ENCODE measurements at places on chromosomes 6 and 20.

- DNase-seq = peak; percentile 70
These were observed 1.3 kb downstream of the NUP153 start for GRCh38 chr6:17705428-17705777.

GRCh38 chr6:54315656-54316055 lies 7.4 kb downstream of the TINAG start:
- DNase-seq = no peak

- DNase-seq = no peak
These were observed 38.7 kb downstream of the TRDN start for GRCh38 chr6:123598011-123598410.

- DNase-seq = no peak
These were observed 146.0 kb upstream of the AFDN start for GRCh38 chr6:167680605-167681149.

- no peak for DNase-seq
These were observed 89.9 kb downstream of the CARMIL1 start for GRCh38 chr6:25369036-25369432.

DNA sequence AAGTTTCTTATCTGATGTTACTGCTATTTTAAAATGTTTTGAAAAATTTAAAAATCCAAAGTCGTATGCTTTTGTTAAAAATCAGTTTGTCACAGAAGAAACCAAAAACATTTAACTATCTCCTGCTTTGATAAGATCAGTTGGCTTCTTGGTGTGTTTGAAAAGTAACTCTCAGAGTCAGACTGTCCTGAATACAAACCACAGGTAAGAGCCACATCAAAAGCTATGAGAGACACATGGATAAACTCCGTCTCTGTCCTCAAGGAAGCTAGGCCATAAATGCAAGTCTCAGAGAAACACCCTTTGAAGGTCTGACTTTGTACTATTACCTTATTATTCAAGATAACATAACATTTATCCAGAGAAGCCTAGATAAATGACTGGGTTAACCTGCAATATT lies 7.7 kb downstream of the HBS1L start:
- no peak for DNase-seq

DNA sequence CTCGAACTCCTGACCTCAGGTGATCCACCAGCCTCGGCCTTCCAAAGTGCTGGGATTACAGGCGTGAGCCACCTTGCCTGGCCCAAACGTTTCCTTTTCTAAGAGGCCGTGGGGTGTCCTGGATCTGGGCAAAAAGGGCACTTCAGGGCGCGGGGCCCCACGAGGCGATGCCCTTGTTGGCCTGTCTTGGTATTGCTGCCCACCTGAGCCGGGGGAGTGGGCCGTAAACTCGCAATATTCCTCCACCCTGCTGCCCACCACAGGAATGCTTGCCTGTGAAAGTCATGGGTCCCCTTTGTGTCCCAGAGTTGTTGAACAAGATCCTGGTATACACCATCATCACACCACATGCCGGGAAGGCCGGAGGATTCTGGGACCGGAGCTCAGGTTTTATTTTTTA lies 49.0 kb downstream of the SSR1 start:
- DNase-seq = no peak

DNA sequence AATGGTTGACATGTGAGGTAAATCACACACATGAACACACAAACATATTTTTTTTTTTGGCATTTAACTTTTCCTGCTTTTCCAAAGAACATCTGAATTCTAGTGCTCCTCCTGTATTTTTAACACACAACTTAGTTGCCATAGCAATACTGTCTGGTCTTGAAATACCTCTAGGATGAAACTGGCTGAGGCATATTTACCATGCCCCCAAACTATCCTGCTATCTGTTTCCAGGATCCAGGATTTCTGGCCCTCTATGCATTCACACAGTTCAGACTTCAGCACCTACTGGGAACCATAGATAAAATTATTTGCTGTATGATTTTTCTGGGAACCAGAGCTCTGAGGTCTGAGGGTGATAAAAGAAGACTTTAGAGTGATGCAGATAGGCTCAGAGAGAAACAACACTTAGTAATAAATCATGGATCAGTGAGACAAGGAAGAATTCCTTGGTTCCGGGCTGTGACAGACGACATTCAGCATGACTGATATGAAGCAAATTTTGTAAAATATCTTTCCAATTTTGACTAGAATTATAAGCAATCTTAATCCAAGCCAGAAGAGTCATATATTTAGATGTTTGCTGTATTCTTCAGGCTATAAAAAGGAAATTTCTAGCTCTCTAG lies 359.7 kb downstream of the BTBD9 start:
- DNase-seq = no peak

DNA sequence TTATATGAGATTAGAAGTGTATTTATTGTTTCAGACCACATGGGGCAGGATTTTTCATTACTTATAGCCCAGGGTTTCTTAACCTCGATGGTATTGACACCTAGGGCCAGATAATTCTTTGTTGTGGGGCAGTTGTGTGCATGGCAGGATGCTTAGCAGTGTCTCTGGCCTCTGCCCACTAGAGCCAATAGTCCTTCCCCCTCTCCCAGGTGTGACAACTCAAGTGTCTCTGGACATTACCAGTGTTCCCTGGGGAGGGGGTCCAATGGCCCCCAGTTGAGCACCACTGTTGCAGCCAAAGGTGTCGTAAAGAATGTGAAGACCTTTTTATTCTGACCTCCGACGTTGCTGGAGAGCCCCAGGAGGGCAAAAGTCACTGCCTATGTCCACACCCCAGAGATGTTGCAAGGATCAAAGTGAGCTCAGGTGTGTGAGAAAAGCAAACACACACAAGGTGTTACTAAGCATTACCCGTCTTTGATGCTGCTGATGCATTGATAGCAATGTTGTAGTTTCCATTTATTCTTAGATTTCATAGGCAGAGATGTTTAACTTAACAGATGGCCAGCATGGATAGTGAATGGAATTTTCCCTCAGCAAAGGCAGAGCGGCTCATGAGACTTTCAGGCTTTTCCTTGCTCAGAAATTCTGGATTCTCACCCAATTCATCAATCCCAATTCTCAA lies 22.2 kb downstream of the BANF2 start:
- no peak for DNase-seq

DNA sequence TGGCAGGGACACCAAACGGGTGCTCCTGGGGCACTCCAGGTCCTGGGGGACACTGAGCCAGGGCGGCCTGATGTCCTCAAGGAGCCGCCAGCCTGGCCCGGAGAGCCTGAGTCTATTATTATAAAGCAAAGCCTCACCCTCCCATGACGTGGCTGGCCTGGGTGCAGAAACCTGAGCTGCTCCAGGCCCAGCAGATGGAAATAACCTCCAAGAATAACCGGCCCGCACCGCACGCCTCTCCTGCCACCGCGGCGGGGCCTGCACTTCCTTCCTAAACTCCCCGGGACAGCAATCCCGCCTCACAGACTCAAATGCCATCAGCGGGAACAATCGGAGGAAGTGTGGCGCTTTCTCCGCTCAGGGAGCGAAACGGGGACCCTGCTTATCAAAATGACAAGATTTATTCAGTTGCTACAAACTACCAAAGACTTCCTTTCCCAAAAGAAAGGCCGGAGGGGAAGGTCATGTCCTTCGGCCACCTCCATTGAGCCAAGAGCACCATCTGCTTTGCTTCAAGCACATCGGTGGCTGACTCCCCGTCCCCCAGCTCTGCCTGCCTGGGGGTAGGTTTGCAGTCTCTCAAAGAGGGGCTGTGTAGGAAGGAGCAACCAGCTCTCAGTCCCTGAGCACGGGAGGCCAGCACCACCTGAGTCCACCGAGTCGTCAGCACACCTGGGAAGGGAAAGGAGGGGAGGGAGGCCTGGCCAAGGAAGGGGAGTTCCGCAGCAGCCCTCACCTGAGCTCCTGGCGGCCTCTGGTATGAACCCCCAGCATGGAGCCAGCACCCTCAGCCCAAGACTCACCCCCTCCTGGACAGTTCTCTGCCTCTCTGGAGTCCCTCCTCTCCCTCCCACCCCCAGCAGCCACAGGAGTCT lies 78.6 kb upstream of the QKI start:
- DNase-seq = peak; percentile 84

GRCh38 chr6:13383328-13384163 lies 55.2 kb upstream of the TBC1D7 start:
- DNase-seq = no peak

DNA sequence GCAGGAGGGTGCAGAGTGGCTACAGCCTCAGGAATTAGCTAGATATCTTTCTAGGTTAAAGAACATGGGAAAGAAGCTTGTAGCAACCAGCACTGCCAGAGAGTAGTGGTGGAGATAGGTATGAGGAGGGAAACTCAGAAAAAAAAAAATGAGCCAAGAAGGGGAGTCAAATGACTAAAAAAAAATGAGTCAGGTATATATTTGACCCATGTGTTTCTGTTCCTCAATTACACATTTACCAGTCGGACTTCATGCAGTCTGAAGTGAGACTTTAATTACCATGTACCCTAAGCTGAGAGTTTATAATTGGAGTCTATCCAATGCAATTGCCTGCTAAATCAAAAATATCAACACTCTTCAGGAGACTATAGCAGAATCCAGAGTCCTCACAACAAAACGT lies 964.6 kb downstream of the HACE1 start:
- DNase-seq = no peak

DNA sequence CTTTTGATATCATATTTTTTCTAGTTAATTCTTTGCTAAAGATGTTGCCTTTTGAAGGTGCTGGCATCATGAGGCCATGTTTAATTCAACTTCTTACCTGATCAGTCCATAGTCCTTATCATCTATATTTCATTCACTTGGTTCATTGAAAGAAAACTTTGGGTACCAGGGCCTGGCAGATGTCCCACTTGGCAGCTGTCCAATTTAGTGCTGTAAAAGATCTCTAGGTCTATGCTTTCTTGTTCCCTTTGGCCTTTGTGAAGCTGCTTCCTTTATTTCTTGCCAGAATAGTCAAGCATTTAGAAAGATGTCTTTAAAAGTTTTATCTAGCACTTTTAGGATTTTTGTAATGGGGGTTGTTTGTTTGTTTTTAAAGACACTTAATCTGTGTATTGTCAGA lies 61.7 kb upstream of the EYA4 start:
- DNase-seq = no peak

GRCh38 chr6:142844065-142844755 lies 100.8 kb downstream of the HIVEP2 start:
- no peak for DNase-seq

- no peak for DNase-seq
These were observed 281.3 kb downstream of the FOXC1 start for GRCh38 chr6:1890987-1891386.

DNA sequence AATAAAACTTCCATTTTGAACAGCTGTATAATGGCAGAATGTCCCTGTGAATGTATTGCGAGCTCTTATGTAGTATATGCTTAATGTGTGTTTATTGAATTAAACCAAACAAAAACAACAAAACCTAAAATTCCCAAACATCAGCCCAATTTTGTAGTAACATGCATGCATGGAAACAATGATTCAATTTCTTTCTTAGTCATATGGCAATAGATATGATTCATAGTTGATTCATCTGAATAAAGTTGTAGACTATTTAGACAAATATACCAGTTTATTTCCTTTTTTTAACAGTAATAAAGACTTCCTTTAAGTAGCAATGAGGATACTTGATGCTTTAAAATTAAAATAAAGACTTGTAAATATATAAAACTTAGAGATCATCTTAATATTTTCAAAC lies 670.6 kb downstream of the CD109 start:
- DNase-seq = no peak

- peak; percentile 60 for DNase-seq
These were observed 9.3 kb upstream of the NQO2 start for GRCh38 chr6:2990248-2990931.

GRCh38 chr6:10323018-10323417 lies 91.9 kb downstream of the TFAP2A start:
- no peak for DNase-seq

GRCh38 chr6:24788031-24788665 lies 10.6 kb downstream of the ARMH2 start:
- DNase-seq = peak; percentile 29

GRCh38 chr6:84771125-84771755 lies 6.8 kb upstream of the TBX18 start:
- no peak for DNase-seq

DNA sequence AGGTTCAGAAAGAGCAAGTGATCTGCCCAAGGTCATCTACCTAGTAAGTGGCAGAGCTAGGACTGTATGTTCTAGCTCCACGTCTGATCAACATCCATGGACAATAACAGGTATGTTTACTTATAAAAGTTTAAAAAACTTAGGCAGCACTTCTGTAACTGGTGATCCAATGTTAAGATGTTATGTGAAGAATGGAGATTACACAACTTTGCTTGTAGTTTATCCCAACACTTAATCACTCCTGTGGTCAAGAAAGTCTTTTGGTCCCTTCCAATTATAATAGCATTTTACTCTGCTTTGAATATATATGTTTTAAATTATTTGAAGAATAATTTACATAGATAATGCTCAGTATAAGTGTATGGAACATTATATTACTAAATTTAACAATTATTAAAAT lies 4.8 kb downstream of the FBXO30 start:
- DNase-seq = no peak

DNA sequence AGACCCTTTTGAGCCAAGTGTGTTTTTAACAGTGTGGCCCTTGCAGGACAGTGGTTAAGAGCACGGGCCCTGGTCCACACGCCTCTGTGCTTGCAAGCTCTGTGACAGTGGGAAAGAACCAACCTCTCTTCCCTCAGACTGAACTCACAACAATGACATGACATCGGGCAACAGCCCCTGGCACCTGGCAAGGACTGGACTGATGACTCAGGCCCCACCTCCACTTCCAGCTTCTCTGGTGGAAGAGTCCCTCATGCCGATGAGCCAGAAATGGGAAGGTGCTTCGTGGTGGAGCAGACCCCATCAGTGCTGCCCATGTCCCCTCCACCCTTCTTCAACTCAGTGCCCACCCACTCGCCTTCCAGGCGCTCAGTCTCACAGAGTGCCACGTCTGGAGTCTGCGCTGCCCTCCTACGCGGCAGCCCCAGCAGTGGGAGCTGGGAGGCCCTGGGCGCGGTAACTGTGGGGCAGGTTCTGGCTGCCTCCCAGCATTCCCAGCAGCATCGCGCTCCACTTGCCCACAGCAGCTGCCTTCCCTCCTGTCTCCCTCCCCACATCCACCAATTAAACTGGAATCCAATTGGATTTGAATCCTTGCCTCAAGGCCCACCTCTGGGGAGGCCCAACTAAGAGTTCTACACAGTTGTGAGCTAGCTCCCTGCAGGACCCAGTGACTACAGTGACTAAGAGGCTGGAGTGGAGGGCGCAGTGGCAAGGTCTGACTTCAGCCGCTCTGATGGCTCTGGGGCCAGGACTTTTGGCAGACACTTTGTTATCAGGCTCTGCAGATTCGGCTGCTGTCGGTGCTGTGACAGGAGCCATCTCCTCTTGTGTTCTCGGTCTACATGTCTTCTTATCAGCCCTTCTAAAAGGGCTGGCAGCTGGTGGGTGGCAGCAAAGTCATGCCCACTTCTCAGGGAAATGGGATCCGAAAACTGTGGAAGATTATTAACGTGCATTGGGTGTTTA lies 156.8 kb upstream of the MLN start:
- no peak for DNase-seq

DNA sequence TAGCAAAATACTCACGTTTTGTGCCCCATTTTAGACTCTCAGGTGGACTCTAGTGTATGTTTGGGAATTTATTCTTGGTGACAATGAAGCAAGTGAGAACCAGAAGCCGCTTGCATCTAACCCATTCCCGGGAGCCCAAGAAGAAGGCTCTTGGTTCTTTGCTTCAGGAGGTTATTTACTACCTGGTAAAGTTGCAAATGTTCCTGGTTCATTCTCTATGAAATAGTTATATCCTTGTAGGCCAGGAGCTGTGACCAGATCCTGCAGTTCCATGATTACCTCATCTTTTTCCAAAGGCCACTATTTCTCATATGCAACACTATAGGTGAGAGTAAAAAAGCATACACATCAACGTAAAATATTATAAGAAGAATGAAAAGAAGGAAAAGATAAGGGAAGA lies 60.9 kb upstream of the FABP7 start:
- no peak for DNase-seq

GRCh38 chr6:141914646-141915045 lies 218.1 kb upstream of the GJE1 start:
- peak; percentile 6 for DNase-seq

Data from brain microvascular endothelial cell (primary cell).